NT2/D1 (cell line): ENCODE measurements at places on chromosomes 1 and 21.

DNA sequence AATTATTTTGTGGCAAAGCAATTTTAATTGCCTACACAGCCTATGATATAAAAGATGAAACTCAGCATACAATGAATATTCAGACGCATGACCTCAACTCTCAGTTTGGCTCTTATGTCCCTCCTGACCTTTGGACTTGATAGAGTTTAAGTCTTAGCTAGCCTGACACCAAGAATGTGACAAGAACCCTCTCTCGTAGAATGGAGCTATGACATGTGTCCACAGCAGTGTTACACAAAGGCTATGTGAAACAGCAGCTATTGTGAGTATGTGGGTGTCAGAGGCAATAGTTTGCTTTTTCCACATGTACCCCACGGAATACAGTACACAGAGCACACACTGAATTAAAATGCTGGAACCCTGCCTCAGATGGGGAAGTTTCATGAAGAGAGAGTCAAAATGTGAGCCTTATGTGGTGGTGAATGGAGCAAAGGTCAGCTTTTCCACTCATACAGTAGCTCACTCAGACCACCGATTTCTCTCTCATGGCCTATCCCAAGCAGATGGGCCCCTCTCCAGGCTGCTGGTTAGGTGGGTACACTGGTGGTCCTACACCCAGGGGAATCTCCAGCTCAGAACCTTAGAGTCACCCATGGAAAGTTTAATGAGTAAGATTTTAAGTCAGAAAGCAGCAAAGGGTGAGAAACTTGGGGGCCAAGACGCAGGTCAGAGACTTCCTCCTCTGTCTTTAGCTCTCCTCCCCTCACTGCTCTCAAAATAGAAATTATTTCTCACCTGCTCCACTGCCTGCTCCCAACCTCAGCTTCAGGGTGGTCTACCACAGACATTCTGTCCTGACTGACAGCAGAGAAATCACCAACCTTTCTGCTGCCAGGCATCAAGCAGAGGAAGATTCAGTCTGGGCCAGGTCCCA, 10.1 kb upstream of the XCL2 start:
- DNase-seq, result no peak

- DNase-seq, result no peak
These were observed 147.0 kb upstream of the ERG start for GRCh38 chr21:38645282-38645681.

GRCh38 chr1:93571623-93572310, 109.9 kb downstream of the BCAR3 start:
- DNase-seq, result no peak

DNA sequence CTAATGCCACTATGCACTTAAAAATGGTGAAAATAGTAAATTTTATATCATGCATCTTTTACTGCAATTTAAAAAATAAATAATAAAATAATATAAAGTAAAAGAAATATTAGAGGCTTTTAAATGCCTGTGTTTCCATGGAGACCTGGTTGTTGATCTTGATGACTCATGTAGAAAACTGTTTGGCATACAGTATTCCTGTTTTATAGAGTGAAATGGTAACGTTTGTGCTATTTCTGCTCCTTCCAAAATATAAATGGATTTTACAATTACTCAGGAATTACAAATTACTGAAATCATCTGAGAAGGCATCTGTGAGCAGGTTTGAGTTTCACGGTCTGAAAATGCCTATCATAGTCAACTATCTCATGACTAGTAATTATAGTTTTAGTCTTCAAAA, 98.4 kb upstream of the USP25 start:
- DNase-seq, result no peak

DNA sequence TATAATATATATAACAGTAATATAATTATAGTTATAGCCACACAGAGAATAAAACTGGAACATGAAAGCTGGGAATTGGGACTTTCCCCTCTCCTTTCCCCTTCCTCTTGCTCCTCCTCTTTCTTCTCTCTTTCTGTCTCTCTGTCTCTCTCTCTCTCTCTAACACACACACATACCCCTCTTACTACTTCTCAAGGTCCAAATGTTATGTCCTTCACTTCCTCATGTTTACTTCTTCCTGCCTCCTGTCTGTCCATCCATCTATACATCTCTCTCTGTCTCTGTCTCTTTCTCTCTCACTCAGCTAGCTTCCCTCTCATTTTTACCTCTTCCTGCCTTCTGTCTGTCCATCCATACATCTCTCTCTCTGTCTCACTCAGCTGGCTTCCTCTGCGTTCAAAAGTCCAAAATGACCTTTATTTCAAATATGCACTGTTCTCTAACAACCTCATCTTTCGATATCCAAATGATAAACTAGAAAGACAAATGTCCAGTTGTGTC, 261.1 kb downstream of the SIPA1L2 start:
- DNase-seq, result no peak

DNA sequence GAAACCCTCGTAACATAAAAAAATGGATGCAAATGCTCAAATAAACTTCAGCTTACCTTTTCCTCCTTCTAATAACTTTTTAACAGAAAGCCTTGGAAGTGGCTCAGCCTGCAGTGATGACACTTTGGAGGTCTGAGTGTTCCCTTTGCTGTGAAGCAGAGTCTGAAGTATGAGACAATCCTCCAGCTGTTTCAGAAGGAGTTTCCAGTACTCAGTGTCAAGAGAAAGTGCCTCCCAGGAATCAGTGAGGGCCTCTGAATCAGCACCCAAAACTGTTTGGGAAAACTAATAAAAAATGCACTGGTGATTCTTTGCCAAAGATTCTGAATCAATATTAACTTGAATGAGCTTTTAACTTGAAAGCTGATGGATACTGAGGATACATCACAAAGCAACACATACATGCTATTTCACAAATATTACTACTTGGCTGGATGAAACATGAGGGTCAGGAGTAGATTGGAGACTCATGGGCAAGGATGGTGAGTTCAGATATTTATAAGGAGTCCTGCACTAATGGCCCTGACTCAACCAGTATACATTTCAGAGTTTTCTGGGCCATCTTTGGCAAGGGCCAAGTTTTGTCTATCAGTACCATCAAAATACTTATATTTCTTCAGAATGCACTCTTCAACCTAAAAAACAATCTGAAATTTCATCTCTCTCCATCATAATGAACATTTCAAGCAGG, 77.0 kb downstream of the IARS2 start:
- DNase-seq, result no peak

DNA sequence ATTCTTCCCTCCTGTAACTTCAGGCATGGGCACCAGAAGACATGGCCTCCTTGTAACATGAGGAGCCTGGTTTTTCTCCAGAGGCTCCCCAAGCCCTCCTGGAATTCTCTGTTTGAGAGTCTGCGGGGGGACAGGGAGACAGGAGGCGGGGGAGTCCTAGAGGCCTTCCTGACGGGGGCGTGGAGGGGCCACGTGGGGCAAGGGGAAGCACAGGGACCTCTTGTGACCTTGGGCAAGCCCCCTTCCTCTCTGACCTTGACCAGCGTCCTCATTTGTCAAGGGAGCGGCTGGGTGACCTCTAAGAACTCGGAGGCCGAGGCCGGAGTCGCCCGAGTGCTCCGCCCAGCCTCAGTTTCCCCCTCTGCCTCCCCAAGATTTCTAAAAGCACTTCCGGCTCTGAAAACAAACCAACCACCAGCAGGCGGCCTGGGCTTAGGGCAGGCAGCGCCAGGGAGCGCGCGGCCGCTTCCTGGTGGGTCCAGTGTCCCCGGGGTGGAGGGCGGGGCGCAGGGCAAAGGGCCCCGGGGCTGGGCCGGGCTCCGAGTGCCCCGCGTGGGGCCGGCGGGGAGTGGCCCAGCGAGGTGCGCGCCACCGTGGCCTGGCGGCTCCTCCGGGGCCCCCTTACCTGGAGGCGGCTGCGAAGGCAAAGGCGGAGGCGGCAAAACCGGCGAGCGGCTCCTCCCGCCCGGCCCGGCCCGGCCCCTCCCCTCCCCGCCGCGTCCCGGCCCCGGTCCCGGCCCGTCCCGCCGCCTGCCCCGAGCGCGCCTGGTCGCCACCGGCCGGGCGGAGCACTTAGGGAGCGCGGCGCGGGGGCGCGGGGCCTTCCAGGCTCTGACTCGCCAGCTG, at the start of gene TMCO4:
Gene TMCO4, minus strand, starts transcription at position 687 of the 846 bp plus-strand sequence. CDS start 19,158 bp downstream, outside the sequence.
- no peak for DNase-seq

GRCh38 chr21:35768187-35768586, 292.1 kb downstream of the SETD4 start:
- no peak for DNase-seq

- DNase-seq, result no peak
These were observed 154.1 kb upstream of the TMEM51 start for GRCh38 chr1:14999441-14999840.

DNA sequence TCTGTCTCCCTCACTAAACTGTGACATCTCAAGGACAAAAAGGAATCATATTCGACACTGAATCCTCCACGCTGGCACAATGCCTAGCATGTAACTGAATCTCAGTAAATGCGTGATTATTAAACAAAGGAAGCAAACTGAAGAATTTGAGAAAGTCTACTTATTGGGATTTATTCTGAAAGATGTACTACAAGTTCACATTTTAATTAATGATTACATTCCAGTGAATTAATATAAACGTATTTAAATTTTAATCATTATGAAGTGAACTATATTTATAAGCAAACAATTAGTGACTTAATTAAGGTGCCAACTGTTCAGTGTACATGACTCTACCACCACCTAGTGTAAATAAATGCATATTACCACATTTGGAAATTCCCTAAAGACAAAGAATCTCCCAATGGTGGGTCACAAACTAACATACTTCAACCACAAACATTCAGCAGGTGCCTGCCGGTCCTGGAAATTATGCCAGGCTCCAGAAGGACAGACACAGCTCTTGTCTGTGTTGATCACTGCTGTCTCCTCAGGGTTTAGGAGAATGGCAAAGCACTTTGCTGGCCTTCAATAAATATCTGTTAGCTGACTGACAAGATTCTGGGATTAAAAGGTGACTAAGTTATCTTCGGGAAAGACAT, 56.3 kb downstream of the SMYD3 start:
- DNase-seq, result no peak

DNA sequence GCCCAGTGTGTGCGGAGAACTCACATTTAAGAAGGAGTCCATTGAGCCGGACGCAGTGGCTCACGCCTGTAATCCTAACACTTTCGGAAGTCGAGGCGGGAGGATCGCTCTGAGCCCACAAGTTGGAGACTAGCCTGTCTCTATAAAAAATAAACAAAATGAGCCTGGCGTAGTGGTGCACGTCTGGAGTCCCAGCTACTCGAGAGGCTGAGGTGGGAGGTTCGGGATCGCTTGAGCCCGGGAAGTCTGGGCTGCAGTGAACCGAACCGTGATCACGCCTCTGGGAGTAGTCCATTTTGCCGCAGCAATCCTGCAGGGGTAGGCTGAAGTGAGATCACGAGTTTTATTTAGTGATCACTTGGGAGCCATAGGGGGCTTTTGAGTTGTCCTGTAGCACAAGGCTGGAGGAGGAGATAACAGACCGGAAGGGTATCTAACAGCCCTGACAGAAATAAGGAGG, 497 bp upstream of the FUCA1 start:
- DNase-seq, result no peak

GRCh38 chr1:53731779-53732305, 7.1 kb downstream of the GLIS1 start:
- no peak for DNase-seq

DNA sequence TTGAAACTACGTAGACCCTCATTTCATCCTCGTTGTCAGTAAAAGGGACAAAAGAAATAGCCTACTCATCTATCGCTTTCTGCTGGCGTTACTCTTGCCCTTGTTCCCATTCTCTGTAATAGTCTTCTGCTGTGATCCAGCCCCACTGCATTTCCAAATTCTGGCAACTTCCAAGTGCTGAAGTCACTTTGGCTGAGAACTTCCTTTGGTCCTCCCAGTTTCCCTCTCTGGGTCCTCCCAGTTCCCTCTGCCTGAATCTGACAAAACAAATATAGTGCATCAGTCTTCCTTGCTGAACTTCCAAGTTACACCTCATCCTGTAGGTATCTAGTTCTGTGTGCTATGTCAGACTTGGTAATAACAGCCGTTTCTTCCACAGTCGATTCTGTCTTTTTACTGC, 47.0 kb upstream of the PLA2G4A start:
- DNase-seq, result no peak

GRCh38 chr1:201636510-201636971, 97.6 kb downstream of the NAV1 start:
- DNase-seq, result no peak

DNA sequence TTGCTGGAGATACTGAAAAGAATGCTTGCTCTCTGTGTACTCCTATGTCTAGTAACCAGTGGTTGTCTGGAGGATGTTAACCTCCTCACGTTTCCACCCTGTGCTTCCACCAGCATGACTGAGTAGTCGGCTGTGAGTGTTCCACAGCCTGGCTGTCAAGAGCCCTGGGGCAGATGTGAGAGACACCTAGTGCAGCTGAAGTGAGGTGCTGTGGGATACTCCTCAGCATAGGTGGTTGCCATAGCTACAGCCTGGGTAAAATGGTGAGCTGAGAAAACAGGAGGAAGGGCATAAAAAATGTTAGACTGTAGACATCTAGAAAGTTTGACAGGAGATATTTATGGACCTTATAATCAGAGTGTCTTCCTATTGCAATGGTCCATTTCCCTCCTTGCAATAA, 15.8 kb downstream of the IVL start:
- DNase-seq, result no peak
